ENCODE measurements at places on chromosomes 6 and 20.
A peak's percentile ranks its signal among the peaks of the same experiment; 100 is the strongest.

DNA sequence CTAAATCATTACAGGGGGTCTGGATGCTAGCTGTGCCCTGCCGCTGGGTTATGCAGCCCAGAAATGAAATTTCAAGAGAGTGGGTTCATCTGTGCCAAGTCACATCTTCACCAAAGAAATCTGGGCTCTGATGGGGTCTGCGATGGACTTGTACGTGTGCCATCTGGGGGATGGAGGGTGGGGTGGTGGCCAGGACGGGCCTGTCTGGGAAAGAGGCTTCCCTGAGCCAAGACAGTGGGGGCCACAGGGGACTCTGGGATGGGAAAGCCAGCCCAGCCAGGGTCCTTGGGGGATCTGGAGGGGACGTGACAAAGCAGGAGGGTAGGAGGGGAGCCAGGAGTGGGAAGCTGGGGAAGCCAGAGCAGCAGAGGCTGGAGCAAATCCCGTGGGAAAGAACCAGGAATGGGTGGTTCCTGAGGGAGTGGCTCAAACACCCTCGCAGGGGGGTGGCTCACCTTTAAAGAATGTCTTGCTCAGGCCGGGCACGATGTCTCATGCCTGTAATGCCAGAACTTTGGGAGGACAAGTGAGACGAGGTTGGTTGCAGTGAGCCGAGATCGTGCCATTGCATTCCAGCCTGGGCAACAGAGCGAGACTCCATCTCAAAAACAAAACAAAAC is 36.3 kb upstream of the SULF2 start:
- DNase-seq: no peak

DNA sequence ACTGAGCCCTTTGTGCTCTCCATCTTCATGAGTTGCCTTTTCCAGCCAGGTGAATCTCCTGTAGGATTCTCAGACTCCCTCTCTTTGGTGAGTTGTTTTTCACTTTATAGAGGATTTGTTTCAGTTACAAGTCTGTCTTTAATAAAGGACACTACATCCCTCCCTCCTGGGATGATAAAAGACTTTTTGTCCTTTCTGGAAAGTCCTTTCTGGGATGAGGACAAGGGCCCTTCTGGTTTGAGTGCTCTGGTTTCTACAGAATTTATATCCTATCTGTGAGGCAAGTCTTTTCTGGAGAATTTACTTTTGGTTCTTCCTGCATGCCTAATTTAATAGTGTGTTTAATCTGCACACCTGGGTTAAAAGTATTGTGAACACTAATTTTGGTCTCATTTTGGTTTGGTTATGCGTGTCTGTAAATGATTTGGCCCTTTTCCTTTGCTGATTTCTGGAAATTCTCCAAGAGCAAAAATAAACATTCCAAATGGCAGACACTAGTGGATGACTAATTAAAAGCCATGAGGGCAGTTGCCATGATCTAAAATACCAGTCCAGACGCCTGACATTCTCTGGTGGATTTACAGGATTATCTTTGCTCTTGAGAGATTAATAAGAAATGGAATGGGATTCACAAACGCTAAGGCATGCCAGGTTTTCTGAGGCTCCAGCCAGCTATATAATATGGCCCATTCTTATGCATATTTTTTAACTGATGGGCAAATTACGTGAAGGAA is 44.8 kb downstream of the TCP11 start:
- DNase-seq: no peak

GRCh38 chr6:47362857-47363461 is 53.3 kb upstream of the TNFRSF21 start:
- DNase-seq: no peak

- no peak for DNase-seq
These were observed 80.1 kb upstream of the PTPRK start for GRCh38 chr6:128600397-128600951.

- DNase-seq: no peak
These were observed 19.8 kb upstream of the TGM3 start for GRCh38 chr20:2276015-2276414.

DNA sequence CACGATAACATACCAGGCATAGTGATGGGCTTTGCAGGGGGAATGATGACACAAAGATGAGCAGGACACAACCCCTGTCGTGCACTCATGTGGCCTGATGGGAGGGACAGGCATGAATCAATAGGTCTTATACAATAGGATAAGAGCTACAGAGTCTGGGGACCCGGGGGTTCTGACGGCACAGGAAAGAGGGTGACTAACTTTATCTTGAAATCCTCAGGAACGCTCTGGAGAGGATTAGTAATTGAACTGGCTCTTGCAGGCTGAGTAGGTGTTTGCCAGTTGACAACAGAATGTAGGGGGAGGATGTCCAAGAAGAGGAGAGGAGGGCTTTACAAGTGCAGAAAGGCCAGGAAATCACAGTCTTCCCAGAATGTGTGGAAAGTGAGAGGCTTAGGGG is 219.9 kb upstream of the ECI2 start:
- DNase-seq: no peak

DNA sequence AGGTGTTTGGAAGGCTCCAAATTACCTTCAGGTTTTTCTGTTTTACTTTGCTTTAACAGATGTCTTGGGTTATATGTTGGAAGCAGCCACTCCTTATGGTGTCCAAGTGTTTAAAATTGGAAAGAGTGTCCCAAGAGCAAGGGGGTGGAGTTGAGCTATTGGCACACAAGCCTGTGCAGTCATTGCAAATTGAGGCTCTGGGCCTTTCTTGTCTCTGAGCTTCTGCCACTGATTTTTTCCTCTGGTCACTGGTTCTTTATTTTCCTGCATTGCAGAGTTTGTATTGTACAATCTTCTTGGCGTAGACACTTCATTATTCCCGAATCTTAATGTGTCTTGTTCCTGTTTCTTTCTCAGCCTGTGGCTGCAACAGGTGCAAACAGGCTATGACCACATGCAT is 598.8 kb downstream of the RNF144B start:
- DNase-seq: no peak

DNA sequence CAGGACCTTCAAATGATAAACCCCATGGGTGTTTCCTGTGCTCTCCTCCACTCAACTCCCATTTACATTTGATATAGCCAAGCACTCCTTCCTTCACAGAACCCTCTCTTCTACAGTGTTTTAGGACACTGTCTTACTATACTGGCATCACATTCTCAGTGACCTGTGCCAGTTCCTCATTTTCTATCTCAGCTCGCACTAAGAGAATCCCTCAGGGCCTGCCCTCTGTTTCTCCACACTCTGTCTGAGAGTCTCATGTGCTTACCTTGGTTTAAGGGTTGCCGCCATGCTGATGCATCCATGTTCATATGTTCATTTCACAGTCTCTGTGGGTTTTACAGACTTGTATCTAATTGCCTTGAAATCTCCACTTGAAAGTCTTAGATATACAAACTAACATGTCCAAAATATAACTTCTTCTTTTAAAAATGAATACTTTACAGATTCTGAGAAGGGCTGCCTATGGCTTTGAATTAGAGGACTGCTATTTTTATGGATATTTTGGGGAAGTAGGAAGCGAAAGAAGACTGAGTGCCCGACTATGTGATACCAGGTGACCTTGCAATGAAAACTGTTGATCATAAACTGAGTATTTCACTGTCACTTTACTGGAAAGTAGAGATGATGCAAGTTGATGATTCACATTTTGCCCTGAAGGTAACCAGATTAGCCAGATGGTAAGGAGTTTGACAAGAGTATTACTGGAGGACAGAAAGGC is 153.1 kb upstream of the SIM1 start:
- DNase-seq: no peak

DNA sequence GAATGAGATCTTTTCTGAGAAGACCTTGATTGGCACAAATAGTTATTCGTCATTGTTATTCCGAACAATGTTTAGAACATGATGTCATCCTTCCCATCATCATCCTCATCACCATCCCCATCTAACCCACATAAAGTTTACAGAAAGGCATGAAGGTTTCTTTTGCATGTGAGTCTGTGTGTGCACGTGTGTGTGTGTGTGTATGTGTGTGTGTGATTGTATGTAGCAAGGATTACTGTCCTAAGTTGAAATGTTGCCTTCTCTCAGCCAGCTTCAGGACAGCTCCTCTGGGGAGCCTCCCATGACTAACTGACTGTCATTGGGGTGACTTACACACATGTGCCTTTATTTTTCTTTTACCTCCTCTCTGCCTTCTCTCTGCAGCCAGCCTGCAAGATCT is 113.5 kb downstream of the SLC22A3 start:
- DNase-seq: no peak

DNA sequence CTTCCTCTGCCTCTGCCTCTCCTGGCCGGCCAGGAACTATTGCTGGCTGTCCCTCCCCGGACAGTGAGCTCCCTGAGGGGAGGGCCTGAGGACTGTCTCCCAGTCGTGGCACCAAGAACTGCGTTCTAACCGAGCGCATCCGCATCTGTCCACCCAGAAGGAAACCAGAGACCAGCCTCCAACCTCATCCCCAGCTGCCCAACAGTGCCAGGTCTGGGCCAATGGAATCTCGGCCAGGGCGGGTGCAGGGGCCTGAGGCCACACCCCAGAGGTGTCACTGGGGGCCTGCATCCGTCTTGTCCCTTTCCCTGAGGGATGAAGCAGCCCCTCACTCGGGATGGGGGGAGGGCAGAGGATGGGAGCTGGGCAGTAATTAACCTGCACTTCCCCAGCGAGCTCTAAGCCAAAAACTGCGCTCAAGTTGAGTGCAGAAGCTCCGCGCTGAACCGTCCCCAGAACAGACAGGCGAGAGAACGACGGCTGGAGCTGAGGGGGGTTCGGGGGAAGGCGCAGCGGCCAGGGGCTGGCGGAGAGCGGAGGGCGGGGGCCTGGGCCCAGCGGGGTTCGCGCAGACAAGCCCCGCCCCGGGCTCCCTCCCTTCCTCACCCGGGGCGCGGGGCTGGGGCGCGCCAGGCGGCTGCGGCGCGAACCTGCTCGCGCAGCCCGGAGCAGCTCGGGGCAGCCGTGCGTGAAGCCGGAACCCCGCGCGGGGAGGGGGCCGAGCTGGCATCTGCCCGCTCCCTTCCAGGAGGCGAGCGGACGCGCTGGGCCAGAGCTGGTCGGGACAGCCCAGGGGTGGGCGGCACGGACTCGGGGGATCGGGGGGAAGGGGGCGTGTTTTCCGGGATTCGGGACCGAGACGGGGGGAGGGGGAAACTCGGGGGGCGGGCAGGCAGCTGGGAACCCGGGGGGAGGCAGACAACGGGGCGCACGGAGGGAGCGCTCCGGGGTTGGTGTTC is 1.4 kb downstream of the TFEB start:
- DNase-seq: peak; percentile 77

DNA sequence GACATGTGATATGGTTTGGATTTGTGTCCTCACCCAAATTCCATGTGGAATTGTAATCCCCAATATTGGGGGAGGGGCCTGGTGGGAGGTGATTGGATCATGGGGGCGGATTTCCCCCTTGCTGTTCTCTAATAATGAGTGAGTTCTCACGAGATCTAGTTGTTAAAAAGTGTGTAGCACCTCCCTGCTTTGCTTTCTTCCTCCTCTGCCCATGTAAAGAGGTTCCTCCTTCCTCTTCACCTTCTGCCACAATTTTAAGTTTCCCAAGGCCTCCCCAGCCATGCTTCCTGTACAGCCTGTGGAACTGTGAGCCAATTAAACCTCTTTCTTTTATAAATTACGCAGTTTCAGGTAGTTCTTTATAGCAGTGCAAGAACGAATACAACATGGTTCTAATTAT is 2.1 kb upstream of the ZNF451 start:
- no peak for DNase-seq

- no peak for DNase-seq
These were observed 8.1 kb upstream of the ATXN1 start for GRCh38 chr6:16769131-16769985.

GRCh38 chr6:170158296-170159021 is 132.4 kb downstream of the DLL1 start:
- no peak for DNase-seq

DNA sequence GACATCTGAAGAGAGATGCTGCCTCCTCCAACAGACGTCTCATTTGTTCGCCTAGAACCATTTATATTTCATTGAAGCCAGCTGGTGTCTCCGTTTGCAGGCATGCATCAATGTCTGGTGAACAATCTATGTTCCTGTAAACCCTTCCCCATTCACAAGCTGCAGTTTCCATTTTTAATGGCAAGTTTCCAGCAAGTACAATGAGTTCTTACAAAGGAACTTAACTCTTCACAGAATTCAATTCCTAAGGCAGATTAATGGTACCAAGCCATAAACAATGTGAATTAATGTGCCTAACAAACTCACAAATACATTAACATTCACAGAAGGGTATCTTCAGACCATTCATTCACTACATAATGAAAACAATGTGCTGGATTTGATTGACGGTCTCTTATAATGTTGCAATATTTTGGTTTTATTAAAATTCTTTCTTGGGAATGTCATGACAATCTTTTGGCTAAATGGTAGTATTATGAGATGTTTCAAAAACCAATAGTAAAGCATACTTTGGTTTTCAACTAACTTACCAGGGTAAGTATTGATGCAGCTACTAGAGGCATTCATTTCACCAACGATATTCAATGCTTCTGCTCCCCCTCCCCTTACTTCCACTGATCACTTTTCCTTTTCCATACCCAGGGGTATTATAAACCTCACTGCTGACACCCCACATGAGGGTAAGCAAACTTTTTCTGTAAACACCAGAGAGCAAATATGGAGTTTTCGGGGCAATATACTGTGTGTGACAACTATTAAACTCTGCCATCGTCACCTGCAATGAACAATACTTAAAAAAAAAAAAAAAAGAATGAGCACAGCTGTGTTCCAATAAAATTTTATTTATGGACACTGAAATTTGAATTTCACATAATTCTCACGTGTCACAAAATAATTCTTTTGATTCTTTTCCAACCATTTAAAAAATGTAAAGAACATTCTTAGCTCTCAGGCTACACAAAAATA is 4.2 kb downstream of the AKIRIN2 start:
- DNase-seq: peak; percentile 32

GRCh38 chr6:22954749-22955385 is 385.5 kb downstream of the HDGFL1 start:
- no peak for DNase-seq

GRCh38 chr6:128595544-128595943 is 75.1 kb upstream of the PTPRK start:
- DNase-seq: no peak

DNA sequence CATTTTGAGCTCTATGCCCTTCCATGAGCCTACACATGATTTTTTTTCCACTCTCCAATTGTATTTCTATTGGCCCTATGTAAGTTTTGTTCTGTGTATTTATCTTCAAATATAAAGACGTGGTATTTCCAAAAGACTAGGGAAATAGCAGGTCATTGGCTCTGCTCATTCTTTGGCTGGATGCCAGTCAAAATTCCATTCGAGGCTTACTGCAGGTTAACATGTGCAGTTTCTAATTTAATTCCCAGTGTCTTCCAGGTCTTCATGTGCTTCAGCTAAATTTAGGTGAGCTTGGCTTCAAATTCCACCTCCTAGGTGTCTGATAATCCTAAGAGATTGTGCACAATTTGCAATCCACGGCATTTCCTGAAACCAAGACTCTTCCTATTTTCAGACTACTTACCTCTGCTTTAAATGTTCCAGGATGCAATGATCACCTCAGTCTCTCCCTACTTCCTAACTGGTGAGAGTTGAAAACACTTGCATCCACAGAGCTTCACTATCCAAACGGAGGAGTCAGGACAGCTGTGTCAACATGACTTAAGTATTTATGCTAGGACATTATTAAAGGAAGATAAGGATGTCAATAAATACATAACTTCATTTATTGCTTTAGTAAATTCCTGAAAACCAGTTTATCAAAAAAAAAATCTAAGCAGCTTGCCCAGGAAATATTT is 236.1 kb downstream of the COL12A1 start:
- DNase-seq: no peak
